Cortex of kidney (tissue), 1 donor: ENCODE measurements at places on chromosomes 6 and 20.

DNA sequence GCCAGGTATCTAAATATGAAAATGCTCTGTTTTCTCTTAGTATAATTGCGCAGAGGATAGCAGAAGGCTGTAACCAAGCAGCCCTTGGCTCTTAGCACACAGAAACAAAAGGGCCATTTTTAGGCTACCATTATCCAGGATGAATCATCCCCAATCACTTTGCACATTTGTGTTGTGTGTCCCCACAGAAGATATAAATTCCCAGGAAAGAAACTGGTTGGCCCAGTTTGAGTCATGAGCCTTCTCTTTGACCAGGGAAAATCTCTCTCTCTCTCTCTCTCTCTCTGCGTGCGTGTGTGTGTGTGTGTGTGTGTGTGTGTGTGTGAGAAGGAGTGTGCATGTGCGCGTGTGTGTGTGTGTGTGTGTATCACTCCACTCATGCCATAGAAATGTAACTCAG lies 178.5 kb downstream of the FRK start:
- no peak for DNase-seq

GRCh38 chr20:59569305-59569704 lies 35.0 kb upstream of the PHACTR3 start:
- DNase-seq, result no peak

DNA sequence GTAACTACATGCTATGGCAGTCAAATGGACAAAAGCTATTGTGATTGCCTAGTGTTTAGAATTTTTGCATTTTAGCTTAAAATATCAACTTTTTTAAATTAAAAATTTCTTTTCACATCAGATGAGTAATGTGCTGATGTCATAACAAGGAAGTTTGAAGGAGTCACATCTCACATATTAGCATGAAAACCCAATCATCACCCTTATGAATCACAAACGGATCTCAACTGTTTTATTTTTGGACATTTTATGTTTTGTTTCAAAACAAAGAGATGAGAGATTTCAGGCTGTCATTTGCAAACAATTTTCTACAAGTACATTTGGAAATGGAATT lies 53.6 kb upstream of the TRERF1 start:
- DNase-seq, result no peak

DNA sequence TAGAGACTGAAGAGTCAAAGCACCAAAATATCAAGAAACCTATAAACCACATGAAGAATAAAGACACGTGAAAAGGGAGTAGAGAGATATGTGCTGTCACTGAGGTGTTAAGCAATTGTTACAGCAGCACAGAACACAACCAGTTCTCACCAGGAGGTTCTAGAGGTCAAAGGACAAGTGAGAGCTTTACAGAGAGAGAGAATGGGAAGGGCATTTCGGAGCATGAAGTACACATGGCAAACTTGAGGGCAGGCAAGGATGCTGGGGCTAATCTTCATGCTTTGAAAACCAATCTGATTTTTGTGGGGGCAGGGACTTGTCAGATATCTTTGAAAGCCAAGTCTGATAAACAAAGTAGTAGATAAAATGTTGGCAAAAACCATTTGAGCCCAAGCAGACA lies 142.3 kb upstream of the NRSN1 start:
- no peak for DNase-seq

- no peak for DNase-seq
These were observed 29.4 kb upstream of the SYNCRIP start for GRCh38 chr6:85672050-85672449.

DNA sequence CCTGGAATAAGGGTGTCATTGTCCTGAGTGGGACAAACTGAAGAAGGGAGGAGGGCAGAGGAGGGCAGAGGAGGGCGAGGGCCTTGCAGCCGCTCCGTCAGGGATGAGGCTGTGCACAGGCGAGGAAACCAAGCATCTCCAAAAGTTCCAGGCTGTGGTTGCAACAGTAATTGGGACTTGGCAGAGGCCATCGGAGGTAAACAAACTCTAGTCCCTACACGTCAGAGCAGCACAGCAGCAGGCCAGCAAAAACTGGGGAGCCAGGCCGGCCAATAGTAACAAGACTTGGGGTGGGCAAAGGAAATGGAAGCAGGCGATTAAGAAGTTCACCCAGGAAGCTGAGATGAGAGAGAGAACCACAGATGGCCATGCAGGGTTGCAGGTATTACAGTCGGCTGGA lies 142.8 kb downstream of the SMOC2 start:
- no peak for DNase-seq

- DNase-seq, result no peak
These were observed 121.0 kb downstream of the JARID2 start for GRCh38 chr6:15366879-15367278.

DNA sequence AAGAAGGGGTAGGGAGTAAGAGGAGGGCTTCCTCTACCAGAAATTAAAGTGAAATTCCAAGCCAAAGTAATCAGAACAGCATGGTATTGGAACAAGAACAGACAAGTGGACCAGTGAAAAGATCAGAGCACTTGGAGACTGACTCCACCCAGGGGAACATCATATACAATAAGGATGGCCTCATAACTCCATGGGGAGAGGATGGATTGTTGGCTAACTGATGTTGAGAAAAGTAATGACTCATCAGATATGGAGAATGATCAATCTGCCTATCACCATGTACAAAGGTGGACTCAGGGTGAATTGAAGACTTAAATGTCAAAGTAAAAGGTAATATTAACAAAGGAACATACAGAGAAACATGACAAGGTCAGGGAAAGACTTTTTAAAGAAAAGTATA lies 12.8 kb downstream of the SLC22A3 start:
- DNase-seq, result no peak

DNA sequence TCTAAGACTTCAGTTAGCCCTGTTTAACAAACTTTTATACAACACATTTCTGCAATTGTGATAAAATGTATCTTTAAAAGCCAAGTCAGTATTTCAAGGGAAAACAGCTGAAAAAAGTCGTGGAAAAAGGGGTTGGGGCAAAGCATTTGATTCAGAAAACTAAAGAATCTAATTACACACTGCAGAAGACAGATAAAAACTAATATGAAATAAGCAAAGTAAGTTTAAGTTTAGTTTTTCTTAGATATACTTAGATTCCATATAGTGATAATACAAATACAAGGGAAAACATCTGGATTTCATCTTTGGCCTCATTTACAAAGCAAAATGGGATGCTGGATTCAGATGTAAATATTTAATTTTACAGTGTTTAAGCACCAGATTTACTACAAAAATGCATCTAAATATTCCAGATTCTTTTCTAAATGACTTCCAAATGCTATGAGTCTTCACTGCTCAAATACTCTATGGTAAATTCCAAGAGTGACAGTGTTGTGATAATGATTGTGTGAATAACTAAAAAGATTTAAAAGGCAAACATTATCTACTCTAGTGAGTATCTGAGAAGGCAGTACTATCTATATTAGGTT lies 1.5 kb upstream of the ADNP start:
- DNase-seq, result no peak

DNA sequence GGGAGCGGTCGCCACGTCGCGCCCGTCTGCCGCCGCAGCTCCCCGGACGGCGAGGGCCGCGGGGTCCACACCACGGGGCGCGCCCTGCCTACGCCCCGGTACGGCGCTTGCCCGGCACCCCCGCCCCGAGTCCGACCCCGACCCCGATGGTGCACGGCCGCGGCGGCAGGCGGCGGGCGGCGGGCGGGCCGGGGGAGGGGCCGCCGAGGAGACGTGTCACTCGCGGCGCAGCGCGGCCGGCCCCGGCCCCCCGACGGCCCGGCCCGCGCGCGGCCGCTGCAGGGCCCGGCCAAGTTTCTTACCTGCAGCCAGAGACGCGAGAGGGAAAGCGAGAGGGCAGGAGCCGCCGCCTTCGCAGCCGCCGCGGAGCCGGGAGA lies 328 bp downstream of the RRBP1 start:
- no peak for DNase-seq

GRCh38 chr6:6661684-6662083 lies 73.2 kb downstream of the LY86 start:
- no peak for DNase-seq

DNA sequence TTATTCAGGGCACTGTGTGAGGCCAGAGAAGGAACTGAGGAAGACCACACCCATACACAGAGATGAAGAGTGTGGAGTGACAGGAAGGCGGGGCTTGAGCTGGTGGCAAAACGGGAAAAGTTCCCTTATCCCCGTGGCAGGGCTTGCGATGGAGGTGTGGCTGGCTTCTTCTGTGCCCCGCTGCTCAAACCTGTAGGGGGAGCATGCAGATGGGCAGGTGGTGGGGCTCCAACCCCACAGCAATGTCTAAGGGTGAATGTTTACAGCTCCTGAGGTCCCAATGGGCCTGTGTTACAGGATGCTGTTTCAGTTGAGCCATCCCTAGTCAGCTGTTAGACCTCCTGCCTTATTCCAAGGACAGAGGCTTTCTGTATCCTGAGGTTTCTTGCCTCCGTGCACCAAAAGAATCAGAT lies 105.9 kb downstream of the LY86 start:
- DNase-seq, result no peak

DNA sequence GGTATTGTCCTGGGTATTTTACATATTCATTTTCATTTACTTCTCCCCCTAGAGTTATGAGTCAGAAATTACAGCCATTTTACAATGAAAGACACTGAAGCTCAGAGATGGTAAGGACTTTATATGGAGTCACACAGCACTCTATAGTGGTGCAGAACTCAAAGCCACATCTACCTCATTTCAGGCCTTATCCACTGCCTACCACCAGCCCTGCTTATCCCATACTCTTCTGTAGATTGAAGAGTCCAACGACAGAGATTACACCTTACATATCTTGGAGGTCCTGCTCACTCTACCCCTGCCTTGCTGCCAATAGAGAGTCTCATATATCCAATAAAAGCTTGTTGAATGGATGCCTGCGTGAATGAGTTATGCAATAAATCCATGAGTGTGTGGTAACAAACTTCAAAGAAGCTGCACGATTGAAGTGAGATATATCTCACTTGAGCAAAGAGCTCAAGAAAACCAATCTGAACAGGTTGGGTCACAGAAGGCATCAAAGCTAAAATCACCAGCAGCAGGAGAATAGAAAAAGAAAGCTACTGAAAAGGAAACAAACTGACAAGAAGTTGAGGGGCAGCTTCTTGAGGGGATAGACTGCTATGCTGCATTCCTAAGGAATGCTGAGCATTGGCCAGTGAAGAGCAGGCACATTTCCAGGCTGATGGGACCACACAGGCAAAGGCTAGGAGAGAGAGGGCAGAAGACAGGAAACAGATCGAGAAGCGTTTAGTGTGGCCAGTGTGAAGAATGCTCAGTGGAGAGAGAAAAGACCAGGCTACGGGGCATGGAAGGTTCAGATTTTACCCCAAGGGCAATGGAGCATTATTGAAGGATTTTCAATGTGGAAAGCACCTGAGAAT lies 585.6 kb downstream of the DHX35 start:
- no peak for DNase-seq

DNA sequence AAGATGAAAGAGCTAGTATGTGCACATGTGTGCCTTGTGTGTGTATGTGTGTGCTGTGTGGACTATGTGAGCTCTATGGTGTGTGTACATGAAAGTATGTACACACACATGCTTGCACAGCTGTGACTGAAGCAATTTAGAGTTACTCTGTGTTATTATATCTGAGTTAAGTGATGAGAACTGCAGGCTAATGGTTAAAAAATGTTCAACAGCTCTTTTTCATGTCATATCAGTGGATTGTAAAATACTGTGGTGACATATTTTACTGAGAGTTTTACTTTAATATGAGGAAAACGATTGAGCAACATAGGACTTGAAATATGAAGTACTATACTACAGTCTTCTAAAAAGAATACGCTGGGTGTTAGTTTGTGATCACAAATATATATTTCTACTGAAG lies 195.7 kb upstream of the KCNK16 start:
- no peak for DNase-seq

DNA sequence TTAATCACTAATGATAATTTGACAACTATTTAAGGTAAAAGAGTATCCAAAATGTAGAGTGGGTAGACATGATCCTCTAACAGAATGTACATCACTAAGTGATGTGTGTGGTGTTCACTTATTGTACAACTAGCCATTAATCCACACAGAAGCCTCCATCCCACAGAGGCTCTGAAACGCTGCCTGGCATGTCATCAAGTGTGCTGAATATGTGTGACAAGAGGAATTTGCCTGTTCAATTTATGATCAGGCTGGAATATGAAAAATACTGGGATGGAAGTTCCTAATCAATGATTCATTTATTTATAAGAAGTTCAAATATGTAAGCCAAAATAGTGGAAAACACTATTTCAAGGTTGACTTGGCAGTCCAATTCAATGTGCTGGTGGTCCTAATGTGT lies 72.4 kb downstream of the BACH2 start:
- no peak for DNase-seq

DNA sequence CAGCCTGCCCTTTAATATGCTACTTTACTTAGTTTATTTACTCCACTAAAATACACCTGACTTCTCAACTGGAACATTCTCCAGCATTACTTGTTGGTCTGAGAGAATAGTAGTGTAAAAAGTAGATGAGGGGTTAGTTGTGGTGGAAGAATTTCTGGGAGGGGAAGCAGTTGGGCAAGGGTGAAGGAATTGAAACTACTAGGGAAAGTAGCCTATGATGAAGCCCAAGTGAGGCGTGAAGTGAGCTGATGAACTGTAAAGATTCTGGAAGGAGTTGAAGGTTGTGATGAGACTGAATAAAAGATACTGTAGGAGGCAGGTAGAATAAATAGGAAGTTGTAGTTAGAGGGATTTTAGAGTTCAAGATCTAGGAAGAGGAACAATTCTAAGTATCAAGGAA lies 72.5 kb downstream of the ITCH start:
- DNase-seq, result no peak

- no peak for DNase-seq
These were observed 1.7 kb upstream of the TCF15 start for GRCh38 chr20:611843-612185.

DNA sequence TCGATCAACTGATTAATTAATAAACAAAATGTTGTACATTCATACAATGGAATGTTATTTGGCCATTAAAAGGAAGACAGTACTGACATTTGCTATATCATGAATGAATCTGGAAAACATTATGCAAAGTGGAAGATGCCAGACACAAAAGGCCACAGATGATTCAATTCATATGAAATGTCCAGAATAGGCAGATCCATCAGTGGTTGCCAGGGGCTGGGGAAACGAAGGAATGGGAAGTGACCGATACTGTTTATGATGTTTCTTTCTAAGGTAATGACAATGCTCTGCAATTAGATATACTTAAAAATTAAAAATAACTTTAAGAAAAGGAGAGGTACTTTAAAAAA lies 37.2 kb downstream of the ELOVL5 start:
- no peak for DNase-seq

GRCh38 chr6:134195164-134195906 lies 122.6 kb downstream of the SGK1 start:
- no peak for DNase-seq

- no peak for DNase-seq
These were observed 42.3 kb downstream of the KIF13A start for GRCh38 chr6:17945111-17945510.

GRCh38 chr6:87199787-87200186 lies 44.4 kb downstream of the ZNF292 start:
- DNase-seq, result no peak
